ENCODE measurements at places on chromosomes 3 and 15. TPM values are rescaled to one million over a fixed set of nuclear protein-coding genes. Genes with fewer than 3 reads are reported as not detected.

Gene TEX55
- polyA plus RNA-seq = not detected

Gene KCNMB2
- polyA plus RNA-seq = not detected

Gene GOLGA6L7
- not detected for polyA plus RNA-seq

Gene NOX5
- polyA plus RNA-seq = 0.17 TPM

Gene GJD2
- not detected for polyA plus RNA-seq

GRCh38 chr3:172953571-172953970 is 187.5 kb downstream of the SPATA16 start:
- no peak for DNase-seq

GRCh38 chr3:141655801-141656200 is 82.3 kb upstream of the RNF7 start:
- no peak for DNase-seq

DNA sequence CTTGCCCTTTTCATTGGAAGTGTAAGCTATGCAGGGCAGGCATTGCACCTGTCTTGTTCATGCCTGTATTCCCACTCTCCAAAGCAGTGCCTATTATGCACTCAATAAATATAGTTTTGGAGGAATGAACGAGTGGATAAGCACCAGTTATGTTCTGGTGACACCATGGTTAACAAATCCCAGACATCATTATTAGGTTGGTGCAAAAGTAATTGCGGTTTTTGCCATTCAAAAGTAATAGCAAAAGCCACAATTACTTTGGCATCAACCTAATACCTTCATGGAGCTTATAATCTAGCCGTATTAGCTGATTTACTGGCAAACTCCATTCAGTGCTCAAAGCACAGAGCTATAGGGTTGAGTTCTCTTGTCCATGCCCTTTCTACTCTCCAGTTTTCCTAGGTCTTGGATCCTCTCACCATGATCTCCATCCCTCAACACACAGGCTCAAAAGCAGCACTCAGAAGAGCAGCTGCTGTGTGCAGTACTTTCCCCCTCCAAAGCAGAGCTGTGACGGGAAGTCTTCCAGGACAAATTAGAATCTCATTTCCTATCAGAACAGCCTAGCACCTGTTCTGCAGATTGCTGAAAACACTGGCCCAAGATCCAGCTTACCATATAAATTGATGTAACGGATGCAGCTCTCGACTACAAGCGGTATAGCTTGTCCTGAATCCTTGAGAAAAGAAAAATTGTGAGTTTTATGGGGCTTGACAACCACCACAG is 63.2 kb upstream of the RAD18 start:
- DNase-seq = no peak

GRCh38 chr15:78624651-78625590 is 4.1 kb upstream of the CHRNA3 start:
- DNase-seq = no peak

DNA sequence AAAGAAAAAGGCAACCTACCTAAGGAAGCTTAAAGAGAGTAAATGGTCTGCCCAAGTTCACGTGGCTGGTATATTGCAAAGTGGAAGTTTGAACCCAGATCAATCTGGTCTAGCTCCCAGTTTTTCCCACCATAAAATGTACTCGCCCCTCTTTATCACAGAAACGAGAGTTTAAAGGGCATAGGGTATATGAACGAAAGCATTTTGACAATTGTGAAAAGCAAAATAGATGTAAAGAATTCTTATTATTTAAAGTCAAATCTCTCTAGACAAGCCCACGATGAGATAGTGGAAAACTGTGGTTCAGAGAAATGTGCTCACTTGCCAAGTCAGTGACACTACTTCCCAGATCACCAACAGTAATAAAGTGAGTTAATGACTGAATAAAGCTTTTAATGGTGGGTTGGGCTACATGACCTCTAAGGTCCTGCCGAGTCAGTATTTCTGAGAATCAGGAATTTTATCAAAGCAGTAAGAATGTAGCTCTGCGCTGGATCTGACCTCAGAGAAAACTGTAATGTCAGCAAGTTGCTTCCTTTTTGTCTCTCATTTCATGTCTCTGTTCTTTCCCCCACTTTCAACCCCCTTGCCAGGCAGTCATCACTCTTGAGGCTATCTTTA is 23.3 kb upstream of the NEO1 start:
- no peak for DNase-seq

Data from A549 (cell line).